ENCODE measurements at places on chromosomes 4 and X.

- DNase-seq: no peak
Observed at GRCh38 chr4:125484912-125485311, 170.2 kb downstream of the FAT4 start.

DNA sequence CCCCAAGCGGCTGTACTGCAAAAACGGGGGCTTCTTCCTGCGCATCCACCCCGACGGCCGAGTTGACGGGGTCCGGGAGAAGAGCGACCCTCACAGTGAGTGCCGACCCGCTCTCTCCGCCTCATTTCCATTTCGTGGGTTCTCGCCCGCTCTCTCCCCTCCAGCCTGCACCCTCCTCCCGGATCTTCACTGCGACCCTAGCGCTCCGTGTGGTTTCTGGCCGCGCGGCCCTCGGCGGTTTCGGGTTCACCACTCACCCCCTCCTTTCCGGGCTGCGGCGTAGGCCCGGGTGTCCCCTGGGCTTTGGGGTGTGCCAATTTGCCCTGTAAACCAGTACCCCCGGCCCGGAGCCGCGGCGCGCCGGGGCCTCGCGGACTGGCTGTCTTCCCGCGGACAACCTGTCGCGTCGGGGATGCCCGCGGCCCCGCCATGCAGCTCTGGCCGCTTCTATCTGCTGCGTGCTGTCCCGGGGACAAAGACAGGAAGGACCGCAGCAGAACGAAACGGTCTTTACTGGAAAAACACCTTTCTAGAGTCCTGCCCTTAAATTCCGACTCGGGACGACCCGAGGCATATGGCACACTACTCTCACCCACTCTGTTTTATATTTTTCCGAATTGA, 737 bp downstream of the FGF2 start:
- peak; percentile 19 for DNase-seq

GRCh38 chrX:107205770-107206696, at the start of the genes DNAAF6 and NUP62CL:
Gene DNAAF6, plus strand, starts transcription at chrX:107206611. Its CDS starts 6,265 bp downstream, at chrX:107212876.
Gene NUP62CL, minus strand, starts transcription at chrX:107206433. Its CDS starts 31,287 bp downstream, at chrX:107175146.
- DNase-seq: peak; percentile 50

DNA sequence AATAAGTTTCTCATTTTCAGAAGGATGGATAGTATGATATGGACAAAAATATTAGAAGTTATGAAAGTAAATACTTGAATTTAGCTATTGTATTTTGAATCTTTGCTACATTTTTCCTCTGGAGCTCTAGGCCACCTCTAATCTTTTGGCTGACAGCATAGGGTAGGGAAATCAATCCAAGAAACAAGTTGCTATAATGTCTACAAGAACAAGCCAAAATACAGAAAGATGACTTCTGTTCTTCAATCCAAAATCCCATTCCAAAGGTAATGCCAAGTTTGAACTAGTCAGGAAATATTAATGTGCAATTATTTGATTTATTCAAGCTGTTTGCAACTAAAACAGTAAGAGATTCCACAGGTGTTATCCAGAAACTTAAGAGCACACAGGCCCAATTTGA, 1323.1 kb downstream of the ADGRL3 start:
- DNase-seq: no peak

DNA sequence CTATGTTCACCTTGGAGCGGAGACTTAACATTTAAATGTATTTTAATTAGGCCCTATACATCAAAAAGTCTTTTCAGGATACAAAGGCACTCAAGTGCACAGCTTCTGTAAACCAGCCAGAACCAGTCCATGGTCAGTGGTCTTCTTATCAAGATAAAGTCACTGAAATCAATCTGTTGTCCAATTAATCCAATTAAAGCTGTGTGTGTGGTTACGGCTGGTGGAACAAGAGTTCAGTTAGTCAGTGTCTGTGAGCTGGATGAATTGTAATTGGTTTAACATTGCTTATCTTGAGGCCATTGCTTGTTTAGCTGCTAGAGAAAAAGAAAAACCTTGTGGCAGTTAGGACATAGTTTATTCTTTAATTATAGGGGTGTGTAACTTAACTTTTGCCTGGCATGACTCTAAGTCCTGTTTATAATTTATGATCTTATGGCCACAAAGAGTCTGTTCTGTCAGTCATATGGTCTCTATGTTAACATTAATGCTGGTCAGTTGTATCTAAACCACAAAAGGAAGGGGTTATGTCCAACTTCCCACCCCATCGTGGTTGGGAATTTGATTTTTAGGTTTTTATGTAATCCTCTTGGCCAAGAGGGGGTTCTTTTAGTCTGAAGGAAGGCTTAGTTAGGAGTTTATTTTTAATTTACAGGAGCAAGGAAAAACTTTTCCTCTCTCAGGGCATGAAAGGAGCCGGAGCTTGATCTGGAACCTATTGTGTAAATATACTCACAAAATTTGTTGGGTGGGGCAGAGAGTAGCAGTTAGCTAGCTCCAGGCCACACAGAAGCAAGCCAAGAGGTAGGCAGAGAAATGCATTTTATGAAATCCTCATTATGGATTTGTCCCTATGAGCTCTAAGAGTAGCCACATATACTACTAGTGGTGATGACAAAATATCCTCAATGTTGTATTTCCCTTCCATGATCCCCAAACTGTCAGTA, 665.7 kb upstream of the ACTRT1 start:
- DNase-seq: no peak

- DNase-seq: no peak
Observed at GRCh38 chr4:41639291-41639690, 101.3 kb downstream of the LIMCH1 start.

DNA sequence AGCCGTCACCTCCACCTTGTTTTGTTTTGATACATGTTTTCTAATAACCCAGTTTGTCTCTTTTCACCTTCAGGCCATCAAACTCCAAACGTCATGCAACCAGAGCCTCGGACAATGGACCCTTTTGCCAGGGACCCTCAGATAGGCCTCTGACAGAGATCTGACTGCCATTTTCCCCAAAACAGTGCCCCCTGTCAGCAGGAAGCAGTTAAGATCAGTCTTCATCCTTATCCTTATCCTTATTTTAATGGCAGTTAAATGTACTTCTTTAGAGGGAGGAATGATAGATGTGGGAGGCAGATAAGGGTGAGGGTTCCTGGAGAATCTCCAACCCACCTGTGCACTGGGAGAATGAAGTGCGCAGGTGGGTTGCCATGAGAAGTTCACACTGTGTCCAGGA, 135.7 kb downstream of the ANAPC10 start:
- no peak for DNase-seq

DNA sequence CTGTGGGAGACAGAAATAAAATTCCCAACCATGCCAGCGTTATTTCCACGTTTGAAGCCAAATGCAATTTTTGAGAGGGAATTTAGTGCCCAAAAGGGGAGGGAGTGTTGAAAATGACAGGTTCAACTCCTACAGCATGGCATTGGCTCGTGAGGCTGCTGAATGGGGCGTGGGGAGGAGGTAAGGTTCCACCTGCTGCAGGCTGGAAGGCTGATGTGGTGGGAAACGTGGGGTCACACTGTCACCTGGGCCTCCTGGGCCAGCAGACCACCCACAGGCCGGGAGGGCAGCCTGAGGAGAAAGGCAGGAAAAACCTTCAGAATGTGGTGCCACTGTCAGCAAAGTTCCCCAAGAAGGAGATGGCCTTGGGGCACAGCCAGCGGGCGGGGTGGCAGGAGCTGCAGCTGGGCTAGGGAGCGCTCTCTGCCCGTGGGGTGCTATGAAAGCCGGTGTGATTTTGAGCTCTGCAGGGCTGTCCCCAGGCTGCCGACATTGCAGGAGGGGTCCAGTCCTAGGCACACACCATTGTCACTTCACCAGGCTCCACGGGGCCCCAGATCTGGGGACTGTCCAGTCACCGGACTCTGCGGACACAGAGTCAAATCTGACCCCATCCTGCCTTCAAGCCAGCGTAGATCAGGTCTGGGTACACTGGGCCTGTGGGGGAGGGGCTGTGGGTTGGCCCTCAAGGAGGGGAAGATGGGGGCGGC, 19.6 kb downstream of the MSANTD1 start:
- DNase-seq: no peak

DNA sequence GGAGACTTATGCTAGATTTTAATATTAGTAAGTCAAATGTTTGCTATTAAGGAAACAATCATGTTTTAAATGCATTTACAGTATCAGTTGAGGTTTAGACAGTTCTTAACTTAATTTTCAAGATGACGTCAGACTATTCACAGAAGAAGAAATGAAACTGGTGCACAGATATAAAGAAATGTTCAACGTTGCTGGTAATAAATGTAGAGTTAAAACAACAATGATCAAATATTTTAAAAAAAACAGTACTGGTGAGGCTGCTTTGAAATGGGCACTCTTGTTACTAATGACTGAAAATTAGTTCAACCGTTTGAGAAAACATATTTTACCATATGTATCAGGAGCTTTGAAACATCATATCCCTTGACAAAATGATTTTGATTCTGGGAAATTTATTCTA, 44.2 kb downstream of the ABHD18 start:
- no peak for DNase-seq

DNA sequence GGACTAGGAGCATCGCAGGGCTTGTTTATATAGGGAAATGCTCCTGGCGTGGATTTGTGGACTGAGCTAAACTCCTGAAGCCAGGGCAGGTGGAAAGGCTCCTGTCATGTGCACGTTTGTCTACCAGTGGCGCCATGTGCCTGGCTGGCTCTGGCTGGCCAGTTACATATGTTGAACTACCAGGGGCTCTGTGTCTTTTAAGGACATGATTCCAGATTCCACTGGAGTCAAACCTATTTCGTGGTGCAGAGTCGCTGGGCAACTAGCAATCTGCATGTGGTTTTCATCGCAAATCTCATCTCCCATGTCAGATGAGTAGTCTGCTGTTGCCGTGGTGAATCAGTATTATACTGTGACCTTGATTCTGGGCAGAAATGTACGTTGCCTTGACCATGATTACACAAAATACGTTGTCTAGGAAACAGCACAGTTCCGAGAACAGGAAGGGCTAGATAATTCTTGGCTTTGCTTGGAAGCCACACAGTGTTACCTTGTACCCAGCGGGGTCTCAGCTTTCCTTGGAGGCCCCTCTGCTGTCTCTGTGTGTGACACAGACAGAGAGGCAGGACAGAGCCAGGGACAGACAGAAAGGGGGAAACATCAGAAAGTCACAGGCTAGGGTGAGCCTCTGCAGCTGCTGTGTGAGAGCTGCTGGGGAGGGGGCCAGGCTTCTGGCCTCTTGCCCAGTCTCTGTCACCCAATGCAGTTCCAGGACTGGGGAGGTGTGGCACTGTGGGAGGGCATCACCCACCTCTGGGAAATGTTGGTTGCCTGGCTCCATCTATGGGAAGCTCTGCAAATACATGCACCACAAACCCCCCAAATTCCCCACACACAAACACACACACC, 19.2 kb downstream of the PNMA6E start:
- DNase-seq: peak; percentile 74

GRCh38 chr4:36704289-36704688, 422.9 kb downstream of the DTHD1 start:
- no peak for DNase-seq

DNA sequence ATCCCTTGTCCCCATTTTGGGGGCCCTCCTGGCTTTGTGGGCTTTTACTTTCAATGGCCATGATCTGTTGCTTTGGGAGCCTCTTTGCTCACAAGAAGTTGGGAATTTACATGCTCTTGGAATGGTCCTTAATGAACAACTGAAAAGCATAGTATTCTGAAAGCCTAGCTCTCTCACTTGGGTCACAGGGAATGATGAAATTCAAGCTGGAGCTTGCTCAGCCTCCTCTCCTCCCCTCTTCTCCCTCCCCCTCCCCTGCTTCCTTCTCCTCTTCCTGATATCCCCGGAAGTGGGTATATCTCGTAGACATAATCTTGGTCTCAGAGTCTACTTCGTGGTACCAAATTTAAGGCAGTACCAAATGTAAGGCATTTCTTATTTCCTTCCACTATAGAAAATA, 400.6 kb upstream of the NR3C2 start:
- no peak for DNase-seq

- DNase-seq: no peak
Observed at GRCh38 chrX:30819080-30819479, 70.0 kb downstream of the TAB3 start.

DNA sequence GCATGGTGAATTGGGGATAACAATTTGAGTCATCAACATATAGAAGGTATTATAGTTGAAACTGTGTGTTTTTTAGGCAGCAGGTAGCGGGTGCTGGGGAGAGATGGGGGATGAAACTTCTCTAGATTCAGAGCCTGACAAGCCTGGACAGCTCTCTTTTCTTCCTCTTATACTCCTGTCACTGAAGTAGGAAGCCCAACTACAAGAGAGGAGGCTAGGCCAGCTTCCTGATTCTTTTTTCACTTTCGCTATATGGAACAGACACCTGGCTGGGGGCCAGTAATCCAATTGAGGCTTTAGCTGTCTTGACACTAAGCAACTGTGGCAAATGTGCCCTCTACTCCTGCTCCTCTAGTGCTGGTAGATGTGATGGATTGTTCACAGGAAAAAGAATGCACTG, 69.2 kb downstream of the PHKA1 start:
- DNase-seq: no peak

DNA sequence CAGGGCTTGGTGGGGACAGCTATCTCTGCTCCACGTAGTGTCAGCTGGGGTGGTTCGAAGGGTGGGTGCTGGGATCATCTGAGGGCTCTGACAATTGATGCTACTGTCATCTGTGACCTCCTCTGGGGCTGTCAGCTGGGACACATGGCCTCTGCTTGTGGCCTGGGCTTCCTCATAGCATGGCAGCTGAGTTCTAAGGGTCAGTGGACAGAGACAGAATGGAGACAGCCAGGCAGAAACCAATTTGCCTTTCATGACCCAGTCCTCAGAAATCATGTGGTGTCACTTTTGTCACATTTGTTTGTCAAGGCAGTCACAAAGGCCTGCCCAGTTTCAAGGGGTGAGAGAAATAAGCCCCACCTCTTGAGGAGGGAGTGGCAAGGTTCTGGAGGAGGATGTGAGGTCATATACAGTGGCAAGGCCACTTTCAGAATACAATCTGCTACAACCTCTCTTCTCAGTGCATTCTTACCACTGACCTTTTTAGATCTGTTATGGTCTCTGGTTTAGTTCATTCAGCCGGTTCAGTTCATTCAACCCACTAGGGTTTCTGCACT, 103.6 kb upstream of the BCOR start:
- DNase-seq: no peak

GRCh38 chr4:188372829-188373228, 233.6 kb downstream of the TRIML1 start:
- no peak for DNase-seq

Data from NCI-H2171 treated with DMSO at 0.1 percent for 48 hours (cell line).